ENCODE measurements at places on chromosomes 1 and 21. TPM values are rescaled to one million over a fixed set of nuclear protein-coding genes. Genes with fewer than 3 reads are reported as not detected.
A peak's percentile ranks its signal among the peaks of the same experiment; 100 is the strongest.

KIF14 gene
- under 0.01 TPM for total RNA-seq

LRRC7 gene
- total RNA-seq: not detected

EDN2 gene
- total RNA-seq: 3.8 TPM

PPIAL4G gene
- 0.15 TPM for total RNA-seq

- DNase-seq: no peak
Measured at GRCh38 chr1:158124034-158124433, 56.7 kb upstream of the CD1D start.

- no peak for DNase-seq
Measured at GRCh38 chr1:53847980-53848379, 9.9 kb upstream of the NDC1 start.

DNA sequence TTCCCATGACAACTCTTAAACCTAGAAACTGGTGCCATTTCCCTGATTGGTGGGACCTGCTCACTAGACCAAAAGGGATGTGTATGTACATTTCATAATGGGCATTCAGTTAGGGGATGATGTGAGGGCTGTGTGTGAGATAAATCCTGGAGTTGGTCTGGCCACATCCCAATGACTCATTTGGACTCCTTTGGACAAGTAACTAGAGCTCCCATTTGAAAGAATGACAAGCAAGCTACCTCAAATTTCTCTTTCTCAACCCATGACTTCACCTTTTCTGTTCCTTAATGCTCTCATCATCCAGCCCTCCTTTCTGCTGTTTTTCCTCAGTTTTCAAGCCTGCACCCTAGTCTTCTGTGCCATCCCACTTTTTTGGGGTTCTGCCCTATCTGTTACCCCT lies 27.9 kb downstream of the EBNA1BP2 start:
- no peak for DNase-seq

DNA sequence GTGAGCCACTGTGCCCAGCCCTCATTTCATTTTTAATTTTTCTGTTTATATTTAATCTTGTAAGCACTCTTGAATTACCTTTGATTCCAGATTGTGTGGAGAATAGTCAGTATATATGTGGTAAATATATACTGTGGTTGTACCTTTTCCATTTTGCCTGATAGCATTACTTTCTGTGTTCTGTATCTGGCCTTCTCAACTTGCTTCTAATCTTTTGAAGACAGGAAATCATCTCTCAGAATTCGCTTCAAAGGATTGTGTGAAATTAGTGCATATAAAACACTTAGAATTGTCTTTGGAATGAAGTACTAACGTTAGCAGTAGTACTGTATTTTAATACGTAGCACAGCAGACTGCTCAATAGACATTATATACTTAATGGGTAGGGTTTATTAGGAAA lies 37.9 kb downstream of the PPP2R5A start:
- DNase-seq: no peak

DNA sequence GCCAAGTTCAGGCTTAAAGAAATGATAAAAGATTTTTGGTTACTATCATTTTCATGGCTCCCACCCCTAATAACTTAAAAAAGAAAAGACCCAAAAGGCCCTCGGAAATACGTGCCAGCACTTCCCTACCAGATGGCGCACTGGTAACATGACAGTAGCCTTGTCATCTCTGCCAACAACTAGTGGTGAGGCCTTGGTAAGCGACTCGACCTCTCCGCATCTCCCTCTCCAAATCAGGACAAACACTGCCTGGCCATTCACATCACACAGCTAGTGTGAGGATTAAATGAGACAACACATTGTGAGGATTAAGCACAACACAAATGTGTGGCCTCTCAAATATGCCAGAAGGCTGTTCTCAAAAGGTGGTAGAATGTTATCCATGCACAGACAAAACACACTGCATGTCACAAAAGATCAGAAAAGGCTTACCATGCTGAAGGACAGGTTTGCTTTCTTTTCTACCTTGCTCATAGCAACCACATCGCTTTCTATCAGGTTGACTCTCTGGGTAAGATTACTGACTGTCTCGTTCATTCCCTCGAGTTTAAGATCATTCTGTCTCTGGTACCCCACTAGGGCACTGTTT lies 16.4 kb downstream of the TEX38 start:
- DNase-seq: no peak

DNA sequence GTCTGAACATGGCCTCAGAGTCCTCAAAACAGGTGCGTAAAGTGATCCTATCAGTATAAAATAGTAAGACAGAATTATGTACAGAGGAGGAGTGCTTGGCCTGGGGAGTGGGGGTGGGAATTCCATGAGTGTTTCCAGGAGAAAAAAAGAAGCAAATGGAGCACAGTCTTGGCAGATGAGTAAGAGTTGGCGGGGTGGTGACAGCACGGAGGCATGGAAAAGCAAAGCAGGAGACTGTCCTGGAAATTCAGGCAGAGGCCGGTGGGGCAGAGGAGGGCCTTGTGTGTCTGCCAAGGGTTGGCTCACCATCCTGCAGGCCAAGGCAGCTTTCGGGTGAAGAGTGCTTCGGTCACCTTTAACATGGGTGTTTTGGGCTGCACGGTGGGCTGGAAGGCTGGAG lies 63.4 kb downstream of the OPTC start:
- DNase-seq: peak; percentile 22

GRCh38 chr1:172354291-172355274 lies 65.9 kb upstream of the C1orf105 start:
- DNase-seq: no peak

DNA sequence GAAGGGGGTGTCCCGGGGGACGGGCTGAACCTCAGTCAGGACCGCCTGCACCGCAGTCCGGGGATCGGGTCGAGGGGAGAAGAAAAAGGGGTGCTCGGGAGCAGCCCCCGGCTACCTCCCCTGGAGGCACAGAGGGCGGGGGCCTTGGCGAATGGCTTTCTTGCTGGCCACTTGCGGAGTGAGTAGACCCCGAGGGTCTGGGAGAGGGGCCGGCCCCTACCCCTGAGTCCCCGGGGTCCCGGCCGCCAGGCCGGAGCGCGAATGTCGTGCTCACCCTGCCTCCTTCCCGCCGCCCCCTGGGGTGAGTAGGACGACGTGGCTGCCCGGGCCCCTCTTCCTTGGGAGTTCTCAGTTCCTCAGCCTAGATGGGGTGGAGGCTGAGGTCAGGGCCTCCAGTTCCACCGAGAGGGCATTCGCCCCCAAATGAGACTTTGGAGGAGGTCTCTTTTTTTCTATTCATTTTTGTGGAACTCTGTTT lies 113.0 kb downstream of the OSBPL9 start:
- peak; percentile 26 for DNase-seq

DNA sequence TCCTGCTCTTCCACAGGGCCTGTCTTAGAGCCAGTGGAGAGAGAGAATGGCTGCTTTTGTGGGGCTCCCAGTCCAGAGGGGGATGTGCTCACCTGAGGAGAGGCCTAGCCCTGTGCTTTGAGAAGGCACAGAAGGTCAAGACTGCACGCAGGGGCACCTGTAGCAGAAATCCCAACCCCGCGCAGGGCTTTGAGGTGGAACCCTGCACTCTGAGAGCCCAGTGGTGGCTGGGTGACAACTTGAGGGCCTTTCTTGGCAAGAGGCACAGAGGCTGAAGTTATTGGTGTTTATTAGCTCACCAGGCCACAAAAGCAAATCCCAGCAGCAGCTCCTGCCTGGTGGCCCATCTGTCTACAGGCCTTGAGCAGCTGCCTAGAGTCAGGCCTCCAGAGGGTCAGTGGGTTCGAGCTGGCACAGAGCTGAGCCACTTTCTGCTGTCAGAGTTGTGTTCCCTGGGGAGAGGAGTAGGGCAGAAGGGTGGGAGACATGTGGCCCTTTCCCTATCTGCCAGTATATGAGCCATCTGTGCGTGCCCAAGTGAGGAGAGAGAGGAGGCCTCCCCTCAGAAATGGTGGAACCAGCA lies 31.4 kb downstream of the SZRD1 start:
- no peak for DNase-seq

- no peak for DNase-seq
Measured at GRCh38 chr1:31006747-31007146, 58.8 kb downstream of the PUM1 start.

GRCh38 chr1:98698625-98699024 lies 37.1 kb downstream of the SNX7 start:
- DNase-seq: no peak

GRCh38 chr1:42576935-42577334 lies 81.3 kb upstream of the PPIH start:
- DNase-seq: no peak

DNA sequence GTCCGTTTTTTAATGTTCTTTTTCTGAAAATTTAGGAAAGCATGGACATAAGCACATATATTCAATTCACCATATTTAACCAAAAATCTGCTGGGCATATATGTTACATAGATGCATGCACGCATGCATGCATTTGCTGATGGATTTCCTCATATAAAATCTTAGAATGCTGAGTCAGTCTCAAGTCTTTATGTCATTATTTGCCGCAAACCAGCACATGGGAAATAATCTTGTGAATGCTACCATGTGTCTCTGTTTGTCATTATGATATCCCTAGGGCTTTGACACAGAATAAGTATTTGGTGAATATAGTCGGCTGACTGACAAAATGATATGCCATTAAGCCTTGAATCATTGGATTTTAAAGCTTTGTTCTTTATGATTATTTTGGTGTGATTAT lies 776.5 kb downstream of the KCNT2 start:
- DNase-seq: no peak

Data from breast epithelium (tissue), 4 donors.